ENCODE measurements at places on chromosomes 16 and 17.

DNA sequence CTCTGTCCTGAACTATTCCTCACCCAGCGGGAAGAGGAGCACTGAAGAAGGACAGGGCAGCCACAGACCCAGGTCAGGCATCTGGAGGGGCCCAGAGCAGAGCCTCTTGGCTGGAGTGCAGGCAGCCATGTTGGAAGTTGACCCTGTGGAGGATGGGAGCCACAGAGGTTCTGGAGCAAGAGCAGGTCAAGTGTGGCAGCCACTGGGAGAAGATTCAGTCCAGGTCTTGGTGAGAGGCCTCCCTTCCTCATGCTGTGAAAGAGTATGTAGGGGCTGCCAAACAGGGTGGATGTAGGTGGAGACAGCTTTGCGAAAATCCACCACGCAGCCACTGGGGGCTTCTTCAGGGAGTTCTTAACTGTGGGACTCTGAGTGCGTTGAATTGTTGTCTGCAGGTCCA lies 590 bp upstream of the CD79B start:
- DNase-seq, result no peak

- DNase-seq, result no peak
These were observed 7.2 kb downstream of the SPNS3 start for GRCh38 chr17:4440690-4441686.

DNA sequence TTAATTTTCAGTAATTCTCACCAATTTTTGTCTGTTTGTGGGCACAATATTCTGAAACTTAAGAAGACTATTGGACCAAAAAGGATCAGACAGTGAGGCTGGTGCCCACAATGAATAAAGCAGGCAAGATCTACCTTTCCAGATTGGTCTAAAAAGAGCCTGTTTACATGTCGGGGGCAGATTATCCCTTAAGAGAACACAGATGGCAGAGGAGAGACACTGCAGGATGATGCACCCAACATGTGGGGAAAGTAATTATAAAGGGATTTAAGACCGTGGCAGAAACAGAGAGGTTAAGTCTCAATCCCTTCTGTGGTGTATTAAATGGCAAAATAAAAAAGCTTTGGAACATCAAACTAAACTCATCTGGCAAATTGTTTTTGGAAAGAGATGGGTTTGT lies 331.8 kb upstream of the CDH11 start:
- no peak for DNase-seq

- DNase-seq, result no peak
These were observed 417.8 kb upstream of the CCL2 start for GRCh38 chr17:33837281-33837680.

- DNase-seq, result peak; percentile 82
These were observed 6.3 kb downstream of the CCDC102A start for GRCh38 chr16:57530104-57530521.

GRCh38 chr17:31048780-31049179 lies 46.0 kb upstream of the NF1 start:
- no peak for DNase-seq

- no peak for DNase-seq
These were observed 6.0 kb downstream of the FN3KRP start for GRCh38 chr17:82722341-82723013.

DNA sequence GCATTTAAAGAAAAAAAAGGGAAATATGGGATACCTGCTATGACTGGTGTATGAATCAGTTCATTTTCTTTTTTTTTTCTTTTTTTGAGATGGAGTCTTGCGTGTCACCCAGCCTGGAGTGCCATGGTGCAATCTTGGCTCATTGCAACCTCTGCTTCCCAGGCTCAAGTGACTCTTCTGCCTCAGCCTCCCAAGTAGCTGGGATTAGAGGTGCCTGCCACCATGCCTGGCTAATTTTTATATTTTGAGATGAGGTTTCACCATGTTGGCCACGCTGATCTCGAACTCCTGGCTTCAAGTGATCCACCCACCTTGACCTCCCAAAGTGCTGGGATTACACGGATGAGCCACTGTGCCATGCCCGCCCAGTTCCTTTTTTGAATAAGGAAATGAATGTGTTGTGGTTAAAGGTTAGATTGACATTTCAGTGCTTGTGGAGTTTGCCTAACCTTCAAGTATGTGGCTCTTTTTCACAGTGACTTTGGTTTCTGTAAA lies 7.7 kb downstream of the HAPSTR1 start:
- DNase-seq, result peak; percentile 28

DNA sequence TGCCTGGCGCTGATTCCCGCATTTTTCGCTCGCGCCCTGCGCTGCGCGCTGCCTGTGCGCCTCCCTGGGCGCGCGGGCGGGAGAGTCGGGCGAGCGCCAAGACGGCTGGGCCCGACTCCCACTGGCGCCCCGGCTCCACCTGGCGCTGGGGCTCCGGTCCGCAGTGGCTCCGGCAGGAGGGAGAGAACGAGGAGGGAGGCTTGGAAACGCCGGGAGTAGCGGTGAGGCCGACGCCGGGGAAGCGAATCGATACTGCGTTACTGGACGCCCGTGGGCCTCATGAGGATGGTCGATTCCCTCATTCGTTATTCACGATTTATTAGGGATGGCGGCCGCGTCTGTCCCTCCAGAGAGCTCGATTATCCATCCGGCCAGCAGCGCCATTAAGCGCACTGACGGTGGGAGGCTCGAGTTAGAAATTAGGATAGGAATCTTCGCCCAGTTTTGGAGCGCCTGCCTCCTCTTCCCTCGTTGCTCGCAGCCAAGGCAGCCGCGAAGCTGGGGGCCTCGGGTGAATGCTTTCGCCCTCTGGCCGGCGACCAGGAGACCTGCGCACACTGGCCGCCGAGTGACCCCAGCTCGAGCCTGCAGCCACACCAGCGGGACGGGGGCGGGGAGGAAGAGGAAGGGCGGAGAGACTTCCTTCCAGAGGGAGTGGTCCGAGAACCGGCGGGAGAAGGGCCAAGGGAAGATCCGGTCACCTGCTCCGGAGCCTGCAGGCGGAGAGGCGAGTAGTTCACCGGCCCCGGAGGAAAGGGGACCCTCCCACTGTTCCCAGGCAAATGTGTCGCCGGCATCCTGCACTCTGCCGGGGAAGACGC lies 1.3 kb upstream of the PCGF2 start:
- DNase-seq, result no peak

DNA sequence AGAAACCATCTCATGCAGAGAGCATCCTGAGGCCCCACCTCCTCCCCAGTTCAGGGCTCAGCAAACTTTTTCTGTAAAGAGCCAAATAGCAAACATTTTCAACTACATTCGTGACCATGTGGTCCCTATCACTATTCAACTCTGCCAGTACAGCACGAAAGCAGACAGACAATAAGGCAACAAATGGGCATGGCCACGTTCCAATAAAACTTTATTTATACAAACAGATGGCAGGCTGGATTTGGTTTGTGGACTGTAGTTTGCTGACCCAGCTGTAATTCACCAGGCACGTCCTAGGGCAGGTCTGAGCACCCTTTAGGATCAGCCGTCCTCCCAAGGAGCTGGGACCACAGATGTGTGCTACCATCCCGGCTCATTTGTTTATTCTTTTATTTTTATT lies 27.1 kb upstream of the GPRC5C start:
- DNase-seq, result no peak

- peak; percentile 74 for DNase-seq
These were observed 27.8 kb upstream of the MEIOC start for GRCh38 chr17:44628243-44629188.

DNA sequence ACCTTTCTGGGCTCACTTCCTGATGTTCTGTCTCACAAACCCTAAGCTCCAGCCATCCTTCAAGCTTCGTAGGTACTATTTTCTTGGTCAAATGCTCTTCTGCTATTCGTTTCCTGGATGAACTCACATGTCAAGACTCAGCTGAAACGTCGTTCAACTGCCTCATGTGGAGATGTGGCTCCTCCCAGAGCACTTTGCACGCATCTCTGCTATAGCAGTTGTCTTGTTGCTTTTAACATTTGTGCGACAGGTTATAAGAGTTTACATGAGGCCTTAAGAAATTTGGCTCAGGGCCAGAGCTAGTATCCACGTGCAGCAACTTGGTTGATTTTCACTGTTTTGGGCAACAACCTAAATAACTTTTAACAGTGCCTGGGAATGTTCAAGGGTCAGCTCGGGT lies 2.8 kb upstream of the KRT40 start:
- no peak for DNase-seq

- no peak for DNase-seq
These were observed 8.9 kb downstream of the HSD17B2 start for GRCh38 chr16:82043680-82044584.

DNA sequence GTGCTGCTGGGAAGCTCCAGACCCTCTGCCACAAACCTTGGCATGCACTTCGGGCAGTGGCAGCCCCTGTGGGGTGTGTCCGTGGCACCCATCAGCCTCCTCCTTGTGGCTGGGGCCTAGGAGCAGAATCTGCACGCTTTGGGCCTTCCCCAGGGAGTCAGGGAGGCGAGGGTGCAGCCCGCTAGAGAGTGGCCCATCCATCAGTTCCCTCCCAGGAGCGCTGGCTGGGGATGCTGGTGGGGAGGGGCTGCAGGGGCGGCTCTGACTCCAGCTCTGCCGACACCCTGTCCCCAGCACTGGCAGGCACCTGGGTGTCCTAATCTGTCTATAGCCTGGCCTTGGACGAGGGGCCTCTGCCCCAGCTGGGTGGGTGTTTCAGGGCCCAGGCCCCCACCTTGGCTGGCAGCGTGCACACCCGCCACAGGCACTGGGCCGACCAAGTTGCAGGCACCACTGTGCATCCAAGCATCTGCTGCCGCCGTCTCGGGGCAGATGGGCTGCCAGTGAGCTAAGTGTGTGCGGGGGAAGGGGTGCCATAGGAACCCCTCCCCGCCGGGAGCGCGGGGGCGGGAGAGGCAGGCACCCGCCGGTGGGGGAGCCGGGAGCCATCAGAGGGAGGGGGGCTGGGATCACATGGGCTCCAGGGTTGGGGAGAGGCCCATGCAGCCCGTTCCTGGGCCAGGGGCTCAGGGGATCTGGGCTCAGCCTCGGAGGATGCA lies 30.2 kb downstream of the ENDOV start:
- no peak for DNase-seq

DNA sequence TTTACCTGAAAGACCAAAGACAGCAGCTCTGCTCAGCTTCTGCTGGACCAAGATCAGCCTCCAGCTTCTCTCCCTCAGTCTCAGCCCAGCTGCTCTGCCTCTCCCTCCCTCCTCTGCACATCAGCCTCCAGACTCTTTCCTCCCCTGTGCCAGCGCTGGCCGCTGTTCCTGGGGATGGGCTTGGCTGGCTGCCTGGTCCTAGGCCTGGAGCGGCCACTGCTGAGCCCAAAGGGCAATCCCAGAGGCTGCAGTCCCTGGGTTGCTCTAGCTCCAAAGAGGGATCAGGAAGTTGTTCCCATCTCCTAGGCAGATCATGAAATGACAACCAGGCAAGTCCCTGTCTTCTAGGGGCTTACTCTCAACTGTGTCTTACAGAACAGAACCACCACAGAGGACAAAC lies 31.3 kb downstream of the DCUN1D3 start:
- no peak for DNase-seq

- DNase-seq, result no peak
These were observed 17.9 kb upstream of the CD300E start for GRCh38 chr17:74641224-74641957.

GRCh38 chr17:39663340-39663687 lies 1.8 kb upstream of the TCAP start:
- DNase-seq, result no peak

- no peak for DNase-seq
These were observed 7.7 kb upstream of the C17orf113 start for GRCh38 chr17:42058063-42058462.

All from GM13977 (cell line).